ENCODE measurements at places on chromosomes 2 and 18.

- DNase-seq, result no peak
Observed at GRCh38 chr18:46916551-46917107, 678 bp downstream of the PIAS2 start.

- no peak for DNase-seq
Observed at GRCh38 chr2:136178941-136179601, 61.1 kb upstream of the CXCR4 start.

GRCh38 chr18:75844146-75844545 is 416.6 kb upstream of the SMIM21 start:
- DNase-seq, result no peak

- peak; percentile 20 for DNase-seq
Observed at GRCh38 chr2:152743002-152743401, 24.6 kb downstream of the ARL6IP6 start.

GRCh38 chr2:32553829-32554432 is 73.9 kb upstream of the TTC27 start:
- peak; percentile 25 for DNase-seq

GRCh38 chr2:239262484-239263230 is 138.2 kb downstream of the HDAC4 start:
- DNase-seq, result no peak

GRCh38 chr2:99816908-99817307 is 325.5 kb downstream of the AFF3 start:
- DNase-seq, result no peak

GRCh38 chr2:21561965-21562364 is 438.2 kb downstream of the TDRD15 start:
- no peak for DNase-seq

DNA sequence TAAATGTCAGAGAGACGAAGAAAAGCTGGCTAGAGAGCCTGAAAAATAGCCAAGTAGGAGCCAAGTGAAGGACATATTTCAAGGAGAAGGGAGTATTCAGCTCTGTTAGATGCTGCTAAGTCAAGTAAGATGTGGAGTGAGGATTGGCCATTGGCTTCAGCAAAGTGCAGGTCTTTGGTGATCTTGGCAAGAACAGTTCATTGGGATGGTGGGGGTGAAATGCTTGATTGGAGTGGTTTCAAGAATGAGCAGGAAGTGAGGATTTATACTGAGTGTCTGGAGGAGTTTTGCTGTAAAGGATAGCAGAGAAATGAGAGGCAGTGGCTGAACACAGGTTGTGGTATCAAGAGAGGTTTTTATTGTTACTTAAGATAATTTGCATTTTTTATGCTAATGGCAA is 139.7 kb downstream of the PRPF40A start:
- no peak for DNase-seq

GRCh38 chr18:77015771-77016710 is 116.5 kb downstream of the MBP start:
- no peak for DNase-seq

GRCh38 chr2:37652199-37652640 is 19.2 kb downstream of the CDC42EP3 start:
- no peak for DNase-seq

All from HEK293T (cell line).